ENCODE measurements at places on chromosomes 6 and 20.

DNA sequence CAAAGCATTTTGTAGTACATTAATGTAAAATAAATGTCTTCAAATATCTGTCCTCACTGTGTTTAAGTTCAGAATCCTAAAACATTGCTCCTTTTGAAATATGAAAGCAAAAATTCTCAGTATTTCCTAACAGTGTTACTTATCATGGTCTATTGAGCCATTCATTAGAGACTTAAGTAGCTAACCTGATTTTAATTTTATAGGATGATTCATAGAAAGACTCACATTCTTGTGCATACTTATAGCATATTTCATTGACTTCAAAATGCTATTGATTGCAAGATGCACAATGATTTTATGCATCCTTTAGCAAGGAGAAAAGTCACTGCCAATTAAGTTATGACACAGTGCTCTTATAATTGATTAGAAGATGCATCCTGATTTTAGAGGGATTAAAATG is 85.7 kb downstream of the HIVEP1 start:
- peak; percentile 53 for DNase-seq

DNA sequence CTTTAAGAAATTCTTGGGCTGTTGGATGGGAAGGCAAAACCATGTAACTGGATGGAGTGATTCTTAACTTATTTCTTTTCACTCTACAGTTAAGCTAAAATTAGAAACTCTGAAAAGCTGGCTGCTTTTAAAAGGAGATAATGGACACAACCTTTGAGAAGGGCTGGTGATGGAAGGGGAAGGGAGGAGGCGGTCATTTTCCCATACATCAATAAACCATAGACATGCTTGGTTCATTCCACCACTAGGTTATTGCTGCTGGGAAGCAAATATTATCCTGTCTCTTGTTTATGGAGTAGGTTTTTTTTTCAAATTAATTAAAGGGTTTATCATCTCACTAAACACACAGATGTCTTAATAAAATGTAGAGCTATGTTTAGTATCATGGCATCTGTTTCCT is 76.2 kb downstream of the PLCB1 start:
- DNase-seq, result no peak

- DNase-seq, result no peak
These were observed 151.4 kb downstream of the ID4 start for GRCh38 chr6:19988555-19988954.

DNA sequence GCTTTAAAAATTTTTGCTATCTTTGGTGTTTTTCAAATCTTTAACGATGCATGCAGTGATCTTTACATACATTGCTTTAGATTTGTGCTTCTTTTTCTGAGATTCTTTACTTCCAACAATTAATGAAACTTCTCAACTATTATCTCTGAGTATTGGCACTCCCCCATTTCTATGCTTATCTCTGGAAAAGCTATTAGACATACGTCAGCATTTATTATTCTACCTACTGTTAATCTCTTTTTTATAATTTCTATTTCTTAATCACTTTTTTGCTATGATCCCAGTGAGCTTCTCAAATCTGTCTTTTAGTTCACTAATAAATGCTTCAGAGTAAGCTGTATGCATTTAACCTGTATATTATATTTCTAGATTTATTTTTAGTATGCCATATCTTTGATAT is 264.2 kb upstream of the TFAP2D start:
- no peak for DNase-seq

DNA sequence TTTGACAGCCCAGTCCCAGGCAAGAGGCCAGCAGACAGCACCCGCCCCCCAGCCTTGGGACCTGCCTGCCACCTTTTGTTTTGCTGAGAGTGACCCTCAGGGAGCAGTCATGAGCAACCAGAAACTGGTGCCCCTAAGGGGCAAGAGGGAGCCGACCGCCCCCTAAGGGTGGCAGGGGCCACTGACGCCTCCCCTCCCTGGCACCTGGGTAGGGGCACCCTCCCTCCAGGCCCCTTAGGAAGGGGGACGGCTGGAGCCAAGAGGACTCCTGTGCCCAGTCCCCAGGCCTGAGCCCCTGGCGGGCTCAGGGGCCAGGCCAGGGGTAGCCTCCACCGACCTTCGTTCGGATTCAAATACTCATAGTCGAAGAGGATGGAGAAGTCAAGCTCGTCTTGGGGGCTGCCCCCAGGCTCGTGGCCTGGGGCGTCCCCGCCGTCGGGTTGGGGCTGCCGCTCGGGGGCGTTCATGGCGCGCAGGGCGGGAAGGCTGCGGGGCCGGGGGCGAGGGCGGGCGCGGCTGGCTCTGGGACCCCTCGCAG is 417 bp downstream of the NFATC2 start:
- no peak for DNase-seq

- no peak for DNase-seq
These were observed 32.8 kb downstream of the SASH1 start for GRCh38 chr6:148375401-148375800.

DNA sequence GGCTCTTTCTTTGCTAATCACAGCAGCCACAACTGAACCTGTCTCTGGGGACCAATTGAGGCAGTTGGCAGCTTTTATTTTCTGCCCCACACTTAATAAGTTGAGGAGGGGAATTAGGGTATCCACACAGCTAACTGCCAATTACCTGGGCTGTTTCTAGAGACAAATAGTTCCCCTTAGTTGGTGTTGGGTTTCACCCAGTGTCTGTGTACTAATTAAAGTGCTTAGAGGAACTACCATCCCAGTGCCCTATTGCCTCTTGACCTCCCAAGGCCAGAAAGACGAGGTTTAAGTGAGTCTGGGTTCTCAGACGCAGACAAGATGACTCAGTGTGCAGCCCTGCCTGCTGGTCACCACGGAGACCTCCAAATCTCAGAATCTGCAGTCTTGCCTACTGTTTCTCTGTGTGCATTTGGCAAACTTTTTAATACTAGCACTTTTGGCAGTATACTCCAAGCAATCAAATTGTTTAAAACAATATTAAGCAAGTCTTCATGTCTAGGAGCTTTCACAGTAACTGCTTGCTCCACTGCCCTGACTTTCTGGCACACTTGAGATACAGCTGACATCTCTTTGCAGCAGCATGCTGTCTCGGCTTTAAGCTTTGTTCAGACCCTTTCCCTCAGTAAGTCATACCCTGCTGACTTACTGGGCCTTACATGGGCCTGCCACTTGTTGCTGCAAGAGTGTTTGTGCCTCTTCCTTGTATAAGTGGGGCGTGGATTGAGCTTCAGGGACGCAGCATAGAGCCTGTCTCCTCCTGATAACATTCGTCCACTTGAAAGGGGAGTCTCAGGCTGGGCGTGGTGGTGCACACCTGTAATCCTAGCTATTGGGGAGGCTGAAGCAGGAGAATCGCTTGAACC is 31.9 kb downstream of the STK35 start:
- peak; percentile 61 for DNase-seq

- no peak for DNase-seq
These were observed 215.4 kb downstream of the RFPL4B start for GRCh38 chr6:112562301-112563231.

GRCh38 chr6:42038811-42039408 is 11.4 kb upstream of the TAF8 start:
- DNase-seq, result no peak

- no peak for DNase-seq
These were observed 25.1 kb upstream of the TRIM26 start for GRCh38 chr6:30238178-30238795.

DNA sequence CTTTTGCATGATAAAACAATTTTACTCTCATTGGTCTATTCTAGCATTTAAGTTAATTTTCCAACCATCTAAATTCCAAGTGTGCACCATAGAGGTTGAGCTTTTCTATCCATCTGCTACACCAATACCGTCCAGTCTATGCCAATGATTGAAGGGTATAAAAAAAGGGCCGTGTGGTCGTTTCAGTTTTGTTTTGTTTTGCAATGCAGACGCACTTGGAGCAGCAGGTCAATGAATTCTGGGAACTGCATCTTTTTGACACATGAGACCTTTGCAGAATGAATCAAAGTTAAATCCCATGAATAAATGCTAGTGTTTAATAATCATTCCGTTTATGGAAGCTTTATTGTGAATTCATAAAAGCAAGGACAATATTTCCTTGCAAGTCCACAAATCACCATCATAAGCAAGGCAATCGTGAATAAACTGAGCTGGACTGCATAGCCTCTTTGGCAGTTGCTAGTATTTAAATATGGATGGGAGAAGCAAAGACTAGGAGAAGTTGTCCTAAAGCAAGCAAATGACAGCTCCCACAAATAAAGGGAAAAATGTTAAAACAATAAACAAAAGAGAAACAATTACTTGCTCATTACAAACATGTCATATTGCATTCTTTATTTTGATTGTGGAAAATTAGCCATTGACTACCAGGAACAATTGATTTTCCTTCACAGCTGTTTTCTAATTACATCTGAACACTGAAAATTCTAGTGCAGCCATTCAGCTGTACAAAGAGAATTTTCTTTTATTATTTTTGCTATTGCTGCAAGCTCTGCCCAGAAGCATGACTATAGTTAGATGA is 649.7 kb upstream of the GJE1 start:
- no peak for DNase-seq

All from foreskin fibroblast (primary cell).